Activated T-cell treated with anti-CD3 and anti-CD28 coated beads, Interleukin-2, amount 50 U/mL, for 72 hours (primary cell): ENCODE measurements at places on chromosomes 2 and 18. TPM values are rescaled to one million over a fixed set of nuclear protein-coding genes. Genes with fewer than 3 reads are reported as not detected.

GRCh38 chr2:236008006-236008405 lies 160.2 kb downstream of the GBX2 start:
- DNase-seq: no peak

- DNase-seq: no peak
These were observed 162.3 kb upstream of the ZEB2 start for GRCh38 chr2:144682248-144682647.

The PDCD1 gene
- 23.0 TPM for total RNA-seq

DNA sequence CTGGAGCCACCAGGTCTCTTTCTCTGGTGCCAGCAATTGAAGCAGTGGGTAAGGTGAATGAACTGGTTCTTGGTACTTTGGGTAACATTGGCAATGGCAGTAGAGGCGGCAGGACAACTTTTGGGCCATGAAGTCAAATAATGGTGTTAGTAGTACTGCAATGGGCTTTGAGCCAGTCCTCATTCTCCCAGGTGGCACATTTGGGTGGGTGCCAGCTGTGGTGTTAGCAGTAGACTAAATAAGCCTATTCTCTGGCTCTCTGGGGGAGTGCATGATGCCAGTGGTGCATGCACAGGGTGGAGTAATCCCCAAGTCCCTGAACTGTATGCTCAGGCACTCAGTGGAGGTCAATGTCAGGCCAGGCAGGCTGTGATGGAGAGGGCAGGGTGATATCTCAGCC lies 120.2 kb upstream of the LRRTM4 start:
- DNase-seq: no peak

- DNase-seq: no peak
These were observed 63.6 kb downstream of the CERS6 start for GRCh38 chr2:168519534-168520308.

DNA sequence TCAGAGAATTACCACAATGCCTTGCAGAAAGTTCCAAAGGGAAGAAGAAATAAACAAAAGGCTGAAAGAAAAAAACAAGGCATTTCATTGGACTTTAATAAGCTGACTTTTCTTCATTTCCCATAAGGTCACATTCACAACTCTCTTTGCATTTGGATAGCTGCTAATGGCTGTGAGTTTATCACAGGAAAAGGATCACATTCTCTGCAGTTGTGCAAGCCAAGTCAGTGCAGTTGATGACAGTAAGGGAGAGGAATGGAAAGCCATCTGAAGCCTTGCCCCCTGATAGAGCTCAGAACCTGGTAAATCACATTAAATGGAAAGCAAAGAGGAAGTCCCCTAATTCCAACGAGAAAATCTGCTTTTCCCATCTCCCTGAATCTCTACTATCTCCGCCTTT lies 950.6 kb downstream of the CNTNAP5 start:
- DNase-seq: no peak

- DNase-seq: peak; percentile 40
These were observed 17.2 kb downstream of the SH3YL1 start for GRCh38 chr2:246489-247144.

- no peak for DNase-seq
These were observed 13.1 kb downstream of the CROCC2 start for GRCh38 chr2:240919161-240919781.

The ADRA2B gene
- total RNA-seq: 1.7 TPM

The FTCDNL1 gene
- 1.3 TPM for total RNA-seq

The EVX2 gene
- not detected for total RNA-seq

DNA sequence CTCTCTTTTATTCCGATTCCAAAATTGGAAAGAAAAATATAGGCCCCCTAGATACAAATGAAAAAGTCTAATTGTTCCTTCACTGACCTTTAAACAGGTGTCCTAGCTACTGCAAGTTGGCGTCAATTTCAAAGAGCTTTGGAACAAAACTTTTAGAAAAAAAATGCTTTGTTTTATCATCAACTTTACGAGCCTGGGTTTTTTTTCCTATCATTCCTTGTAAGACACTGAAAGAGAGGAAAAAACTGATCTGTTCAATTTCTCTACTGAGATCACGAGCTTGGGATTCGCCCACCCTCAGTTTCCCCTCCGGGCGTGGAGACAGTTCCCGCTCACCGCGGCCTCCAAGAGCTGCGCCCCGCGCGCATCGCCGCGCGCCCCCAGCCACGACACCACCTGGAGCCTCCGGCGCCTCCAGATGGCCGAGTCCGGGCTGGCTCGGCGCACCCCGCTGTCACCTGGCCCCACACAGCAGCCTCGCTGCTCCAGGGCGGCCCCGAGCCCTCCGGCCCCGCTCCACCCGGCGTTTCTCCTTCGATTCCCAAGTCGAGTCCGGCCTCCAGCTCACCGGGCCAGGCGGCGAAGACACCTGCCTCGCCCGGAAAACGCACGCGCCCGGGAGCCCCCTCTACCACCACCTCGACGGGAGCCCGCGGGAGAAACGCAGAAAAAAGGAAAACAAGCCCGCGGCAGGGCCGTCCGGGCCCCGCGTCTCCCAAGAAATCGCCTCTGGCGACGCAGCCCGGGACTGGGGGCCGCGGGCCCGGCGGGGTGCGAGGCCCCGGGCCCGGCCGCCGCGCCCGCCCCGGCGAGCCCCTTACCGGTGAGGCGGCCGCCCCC lies 656 bp downstream of the TBC1D8 start:
- peak; percentile 29 for DNase-seq

The HOXD8 gene
- total RNA-seq: not detected

- no peak for DNase-seq
These were observed 100.6 kb downstream of the UPP2 start for GRCh38 chr2:158202161-158202815.

The ABCB6 gene
- 8.5 TPM for total RNA-seq

- no peak for DNase-seq
These were observed 9.2 kb downstream of the HS6ST1 start for GRCh38 chr2:128309280-128310093.

DNA sequence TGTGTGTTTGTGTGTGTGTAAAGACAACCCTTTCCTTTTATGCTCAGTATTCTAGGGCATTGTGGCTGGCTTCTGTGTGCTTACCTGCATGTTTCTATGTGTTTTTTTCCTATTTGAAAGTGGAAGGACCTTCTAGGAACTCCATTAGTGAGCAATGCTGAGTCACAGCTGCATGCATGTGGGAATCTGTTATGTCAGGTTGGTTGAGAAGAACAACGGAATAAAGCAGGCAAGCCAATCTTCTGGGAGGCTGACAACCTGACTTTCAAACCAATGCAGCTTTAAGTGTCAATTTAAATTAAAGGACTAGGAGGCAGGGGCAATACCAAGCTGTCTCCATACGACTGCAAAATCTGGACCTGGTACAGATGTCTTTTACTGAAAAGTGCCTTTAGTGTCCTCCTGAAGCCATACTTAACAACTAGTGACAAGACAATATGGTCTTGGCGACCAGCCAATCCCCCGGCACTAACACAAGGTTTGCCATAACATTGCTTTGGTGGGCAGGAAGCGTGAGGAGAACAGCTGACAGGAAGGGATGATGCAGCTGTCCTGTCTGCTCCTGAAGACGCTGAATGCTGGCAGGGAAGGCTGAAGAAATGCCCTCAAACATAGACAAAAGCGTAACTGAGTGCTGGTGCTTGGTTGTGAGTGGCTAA lies 514.7 kb upstream of the CDH7 start:
- no peak for DNase-seq

GRCh38 chr2:205785507-205786260 lies 103.4 kb downstream of the NRP2 start:
- DNase-seq: no peak

DNA sequence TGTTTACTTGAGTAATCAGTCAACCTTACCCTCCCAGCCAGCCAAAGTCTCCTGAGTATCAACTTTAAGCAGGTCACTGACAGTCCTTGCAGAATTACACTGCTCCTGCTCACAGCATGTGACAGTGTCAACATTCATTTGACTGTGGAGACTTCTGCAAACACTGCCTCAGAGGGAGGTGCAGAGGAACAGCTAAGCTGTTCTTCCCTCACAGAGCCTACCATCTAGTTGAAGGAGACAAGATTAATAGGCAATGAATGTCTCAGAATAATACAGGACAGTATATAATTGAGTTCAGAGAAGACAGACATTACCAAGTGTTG lies 11.9 kb downstream of the SLC14A2 start:
- DNase-seq: no peak

DNA sequence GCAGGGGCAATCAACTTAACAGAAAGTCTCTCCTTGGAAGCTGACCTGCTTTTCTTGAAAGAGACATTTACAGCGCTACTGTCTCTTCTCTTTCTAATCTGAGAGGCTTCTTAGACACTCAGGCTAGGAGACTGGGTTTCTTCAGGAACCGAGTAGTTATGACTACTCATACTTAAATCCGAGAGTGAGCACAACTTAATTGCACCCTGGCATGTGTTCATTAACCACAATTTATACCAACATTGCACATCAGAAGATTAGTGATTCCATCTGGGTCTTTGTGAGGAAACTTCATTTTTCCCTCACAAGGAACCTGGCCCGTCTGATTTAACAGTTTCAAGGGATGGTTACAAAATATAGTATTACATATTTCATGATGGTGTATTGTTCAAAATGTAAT lies 176.9 kb downstream of the UBE2E3 start:
- no peak for DNase-seq

GRCh38 chr2:85078536-85078935 lies 54.7 kb upstream of the TCF7L1 start:
- no peak for DNase-seq

GRCh38 chr18:77111449-77111848 lies 21.1 kb downstream of the MBP start:
- no peak for DNase-seq

DNA sequence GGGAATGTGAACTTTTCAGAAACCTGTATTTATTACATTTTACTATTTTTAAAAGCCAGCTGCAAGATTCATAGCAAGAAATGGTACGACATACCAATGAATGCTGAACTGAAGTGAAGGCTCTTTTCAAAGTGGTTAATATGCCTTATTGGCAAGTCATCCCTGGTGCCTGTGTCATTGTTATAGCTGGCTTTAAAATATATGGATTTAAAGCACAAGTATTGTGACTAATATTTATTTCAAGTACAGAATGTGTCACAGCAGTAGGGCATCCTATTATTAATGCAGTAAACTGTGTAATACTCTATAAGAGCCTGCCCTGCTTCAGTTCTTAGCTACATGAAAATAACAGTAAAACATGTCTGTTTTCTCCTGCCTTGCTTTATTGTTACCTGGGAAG lies 10.8 kb downstream of the TSHZ1 start:
- no peak for DNase-seq

The GPR35 gene
- total RNA-seq: 48.2 TPM

The SERPINB11 gene
- total RNA-seq: not detected

The TEKT4 gene
- not detected for total RNA-seq

DNA sequence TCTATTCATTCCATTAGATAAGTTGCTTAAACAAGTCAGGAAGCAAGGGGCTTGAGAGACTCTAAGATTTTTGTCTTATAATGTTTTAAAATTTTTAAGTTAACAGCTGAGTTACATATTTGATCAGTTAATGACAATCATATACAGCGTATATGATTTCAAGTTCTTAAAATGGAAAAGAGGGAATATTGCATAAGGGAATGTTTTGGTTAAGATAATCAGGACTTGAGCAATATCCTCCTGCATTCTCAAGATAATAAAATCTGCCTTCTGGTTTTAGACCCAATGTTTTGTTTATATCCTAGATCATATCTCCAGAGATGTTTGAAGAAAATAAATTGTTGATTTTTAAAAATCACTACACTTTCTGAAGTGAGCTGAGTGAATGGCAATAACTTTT lies 13.4 kb upstream of the DYNC1I2 start:
- no peak for DNase-seq

- no peak for DNase-seq
These were observed 27.3 kb downstream of the ANXA4 start for GRCh38 chr2:69769272-69769671.

DNA sequence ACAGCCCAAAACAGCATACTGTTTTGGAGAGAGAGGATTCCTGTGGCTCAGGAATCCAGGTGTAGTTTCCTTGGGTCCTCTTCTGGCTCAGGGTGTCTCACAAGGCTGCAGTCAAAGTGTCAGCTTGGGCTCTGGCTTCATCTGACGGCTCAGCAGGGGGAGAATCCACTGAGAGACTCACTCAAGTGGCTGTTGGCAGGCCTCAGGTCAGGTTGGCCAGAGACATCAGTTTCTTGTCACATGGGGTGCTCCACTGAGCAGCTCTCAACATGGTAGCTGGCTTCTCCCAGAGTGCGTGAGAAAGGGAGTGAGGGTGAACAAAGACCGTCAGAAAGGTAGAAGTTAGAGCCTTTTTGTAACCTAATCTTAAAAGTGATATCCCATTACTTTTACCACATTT lies 168.4 kb downstream of the SOCS6 start:
- DNase-seq: no peak

The PNO1 gene
- total RNA-seq: 18.9 TPM

The IL37 gene
- total RNA-seq: not detected

DNA sequence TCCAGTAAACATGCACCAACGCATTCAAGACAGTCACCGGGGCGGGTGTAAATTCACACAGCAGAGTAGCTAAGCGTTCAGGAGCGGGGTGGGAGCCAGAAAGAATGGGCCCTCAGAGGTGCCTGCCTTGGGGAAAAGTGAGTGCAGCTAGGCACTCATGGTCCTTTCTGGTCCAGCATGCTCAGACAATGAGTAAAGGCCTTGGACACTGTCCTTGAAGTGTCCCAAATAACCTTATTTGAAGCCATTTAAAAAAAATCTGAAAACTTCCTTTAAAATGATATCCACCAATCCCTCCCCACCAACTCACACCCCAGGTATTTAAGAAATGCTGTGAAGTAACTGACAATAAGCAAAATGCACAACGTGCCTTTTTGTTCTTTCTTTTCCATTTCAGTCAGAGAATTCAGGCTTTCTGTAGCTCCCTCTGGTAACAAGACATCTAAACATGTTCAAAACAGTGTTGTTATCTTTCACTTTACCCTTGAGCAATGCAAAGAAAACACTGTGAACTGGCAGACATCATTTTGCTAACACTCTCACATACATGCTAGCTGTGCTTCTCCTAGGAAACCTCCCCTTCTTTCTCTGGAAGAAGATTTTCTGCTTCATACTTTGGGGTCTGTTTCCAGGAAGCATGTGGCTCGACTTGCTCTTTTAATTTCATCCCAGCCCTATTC lies 445.1 kb upstream of the SPRED2 start:
- DNase-seq: no peak
